ENCODE measurements at places on chromosomes 2 and 18. TPM values are rescaled to one million over a fixed set of nuclear protein-coding genes. Genes with fewer than 3 reads are reported as not detected.
A peak's percentile ranks its signal among the peaks of the same experiment; 100 is the strongest.

- DNase-seq, result no peak
These were observed 289.5 kb upstream of the MMADHC start for GRCh38 chr2:149877074-149877473.

The MYL12A gene
- 2,410 TPM for total RNA-seq

DNA sequence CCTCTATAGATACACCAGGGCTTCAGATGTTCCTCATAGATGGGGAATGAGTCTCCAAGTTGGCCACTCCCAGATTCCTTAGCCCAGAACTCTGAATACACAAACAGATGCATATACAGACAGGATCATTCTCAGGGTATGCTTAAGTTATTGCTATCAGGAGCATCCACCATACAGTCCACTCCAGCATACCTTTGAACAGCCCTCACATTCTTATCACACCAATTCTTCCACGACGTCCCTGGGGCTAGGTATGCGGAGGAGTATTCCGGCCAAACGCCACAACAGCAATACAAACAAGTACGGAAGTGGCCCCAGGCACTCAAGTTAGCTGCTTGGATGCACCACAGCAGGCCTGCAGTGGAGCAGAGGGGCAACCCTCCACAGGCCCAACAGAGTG lies 312.5 kb upstream of the CHAC2 start:
- no peak for DNase-seq

- no peak for DNase-seq
These were observed 159.3 kb upstream of the MYCN start for GRCh38 chr2:15780912-15781574.

The CDH20 gene
- not detected for total RNA-seq

The SERPINB10 gene
- not detected for total RNA-seq

- DNase-seq, result no peak
These were observed 159.7 kb upstream of the BOD1L2 start for GRCh38 chr18:56987236-56987635.

DNA sequence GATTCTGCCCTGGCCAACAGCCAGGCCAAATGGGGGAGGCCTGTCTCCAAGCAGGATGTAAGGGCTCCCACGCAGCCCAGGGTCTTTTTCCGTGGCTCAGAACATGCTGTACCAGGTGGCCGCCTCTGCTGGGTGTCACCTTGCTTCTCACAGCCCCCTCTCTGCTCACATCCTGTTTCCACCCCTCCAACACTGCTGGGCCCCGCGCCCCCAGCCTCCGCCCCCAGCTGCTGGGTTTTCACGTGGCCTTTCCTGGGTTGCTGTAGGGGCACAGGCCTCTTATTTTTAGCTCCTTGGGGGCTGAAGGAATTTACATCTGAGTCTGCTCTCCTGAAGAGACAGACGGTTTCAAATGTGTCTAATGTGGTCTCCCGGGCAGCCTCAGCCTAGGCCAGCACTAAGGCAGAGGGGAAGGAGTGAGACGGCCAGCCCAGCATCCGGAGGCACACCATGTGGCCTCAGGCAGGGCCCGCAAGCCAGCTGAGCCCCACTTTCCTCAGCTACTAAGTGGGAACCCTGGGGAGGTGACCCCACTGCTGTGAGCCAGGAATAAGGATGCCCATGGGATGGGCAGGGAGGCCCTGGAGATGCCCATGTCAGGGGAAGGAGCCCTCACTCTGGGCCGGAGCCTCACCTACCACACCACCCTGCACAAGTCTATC lies 18.7 kb upstream of the DUSP2 start:
- DNase-seq, result no peak

- no peak for DNase-seq
These were observed 29.0 kb upstream of the EPAS1 start for GRCh38 chr2:46268196-46268595.

DNA sequence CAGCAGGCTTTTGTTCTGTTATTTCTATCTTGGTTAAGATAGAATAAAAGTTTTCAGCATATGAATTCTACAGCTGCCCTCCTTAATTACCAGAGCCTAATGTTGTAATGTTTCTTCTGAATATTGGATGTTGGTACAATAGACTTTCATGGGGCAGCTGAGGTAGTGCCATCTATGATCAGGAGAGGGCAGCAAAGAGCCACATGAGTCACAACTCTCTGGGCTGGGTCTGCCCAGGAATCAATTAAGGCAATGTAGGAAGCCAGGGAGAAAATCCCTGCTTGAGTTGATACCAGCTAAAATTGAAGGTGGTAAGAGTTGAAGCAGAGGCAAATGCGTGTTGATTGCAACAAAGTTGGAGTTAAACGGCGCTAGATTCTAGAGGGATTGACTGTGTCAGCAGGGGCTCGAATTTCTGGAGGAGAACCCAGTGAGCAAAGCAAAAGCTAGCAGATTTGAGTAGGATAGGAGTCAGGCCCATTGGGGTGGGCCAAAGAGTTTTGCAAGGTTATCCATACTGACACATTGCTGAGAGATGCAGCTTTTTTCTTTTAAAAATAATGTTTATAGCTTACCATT lies 10.6 kb upstream of the MC5R start:
- DNase-seq, result peak; percentile 38

The HRH4 gene
- total RNA-seq, result 0.33 TPM

DNA sequence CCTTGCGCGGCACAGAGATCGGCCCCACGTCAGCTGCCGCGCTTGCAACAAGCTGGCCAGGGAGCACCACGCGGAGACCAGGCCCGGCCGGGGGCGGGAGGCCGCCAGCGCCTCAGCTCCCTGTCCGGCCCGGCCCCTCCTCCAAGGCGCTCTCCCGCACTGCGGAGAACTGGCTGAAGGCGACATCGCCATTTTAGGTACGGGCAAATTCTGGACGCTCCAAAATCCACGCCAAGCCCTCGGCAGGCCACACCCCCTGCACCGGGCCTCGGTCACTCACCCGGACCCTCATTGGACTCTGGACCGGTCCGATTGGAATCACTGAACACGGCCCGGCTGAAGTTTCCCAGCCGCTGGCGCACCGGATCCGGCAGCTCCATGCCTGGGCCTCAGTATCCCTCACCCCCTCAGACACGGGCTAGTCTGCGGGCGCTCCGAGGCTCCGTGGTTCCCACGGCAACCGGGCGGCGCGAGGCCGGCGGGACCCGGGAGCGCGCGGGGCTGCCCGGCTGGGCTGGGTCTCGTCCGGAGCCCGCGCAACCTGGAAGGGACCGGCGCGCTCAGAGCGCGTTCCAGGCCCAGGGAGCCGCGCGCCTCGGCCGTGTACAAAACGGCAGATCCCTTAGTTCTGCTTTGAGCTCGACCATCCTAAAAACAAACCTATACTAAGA lies at the start of gene TMEM17:
TMEM17 (minus strand) TSS at position 446 of the 671 bp plus-strand sequence; CDS start at position 380, 66 bp downstream.
- peak; percentile 94 for DNase-seq

GRCh38 chr2:235024931-235025773 lies 73.3 kb downstream of the SH3BP4 start:
- no peak for DNase-seq

The LYPD6 gene
- total RNA-seq, result 0.08 TPM

GRCh38 chr2:42865884-42866881 lies 73.8 kb upstream of the HAAO start:
- peak; percentile 66 for DNase-seq

The ACTG2 gene
- total RNA-seq, result 1.6 TPM

DNA sequence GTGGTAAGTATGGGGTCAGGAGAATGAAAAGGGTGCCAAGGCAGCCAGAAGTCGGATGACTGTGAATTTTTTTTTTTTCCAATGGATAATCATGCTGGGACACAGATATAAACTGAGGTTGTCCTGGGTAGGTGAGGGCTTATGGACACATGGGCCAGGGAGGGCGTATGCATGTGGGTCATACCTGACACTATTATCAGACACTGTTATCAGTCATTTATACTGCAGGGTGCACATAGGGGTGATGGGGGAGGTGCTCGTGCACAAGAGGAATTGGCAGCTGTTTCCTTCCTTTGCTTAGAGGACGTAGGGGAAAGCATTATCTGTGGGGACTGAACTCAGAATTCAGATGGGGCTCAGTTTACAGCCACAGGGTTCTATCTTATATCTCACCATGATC lies 10.1 kb downstream of the CTIF start:
- DNase-seq, result no peak

GRCh38 chr2:162828545-162828944 lies 10.0 kb downstream of the KCNH7 start:
- no peak for DNase-seq

The UGT1A5 gene
- total RNA-seq, result not detected

GRCh38 chr2:20400787-20401488 lies 45.9 kb upstream of the RHOB start:
- DNase-seq, result no peak

DNA sequence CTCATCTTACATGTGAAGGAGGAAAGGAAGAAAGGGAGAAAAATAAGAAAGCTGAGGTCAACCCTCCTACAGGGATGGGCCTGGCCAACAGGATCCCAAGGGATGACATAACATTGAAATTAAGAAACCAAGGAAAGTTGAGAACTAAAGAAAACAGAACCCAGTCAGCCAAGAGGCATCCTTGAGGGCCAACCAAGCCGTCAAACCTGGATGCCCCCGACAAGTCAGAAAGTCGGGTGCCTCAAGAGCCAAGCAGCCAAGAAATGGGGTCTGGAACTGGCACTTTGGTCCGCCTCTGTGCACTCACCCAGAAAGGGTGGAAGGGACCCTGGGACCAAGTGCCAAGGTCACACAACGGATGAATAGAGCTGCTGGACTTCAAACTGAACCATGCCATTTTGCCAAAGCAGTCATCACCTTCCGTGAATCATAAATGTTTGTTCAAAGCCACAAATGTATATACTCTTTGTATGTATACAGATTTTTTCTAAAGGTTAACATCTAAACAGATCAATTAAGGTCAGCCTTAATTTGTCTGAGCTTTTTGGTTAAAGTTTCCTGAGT lies 27.0 kb upstream of the PTPN4 start:
- no peak for DNase-seq

The MAP3K19 gene
- not detected for total RNA-seq

- DNase-seq, result no peak
These were observed 46.3 kb downstream of the MEX3C start for GRCh38 chr18:51151185-51151567.

The DLX1 gene
- not detected for total RNA-seq

- DNase-seq, result no peak
These were observed 9.9 kb downstream of the ALPK2 start for GRCh38 chr18:58618822-58619595.

DNA sequence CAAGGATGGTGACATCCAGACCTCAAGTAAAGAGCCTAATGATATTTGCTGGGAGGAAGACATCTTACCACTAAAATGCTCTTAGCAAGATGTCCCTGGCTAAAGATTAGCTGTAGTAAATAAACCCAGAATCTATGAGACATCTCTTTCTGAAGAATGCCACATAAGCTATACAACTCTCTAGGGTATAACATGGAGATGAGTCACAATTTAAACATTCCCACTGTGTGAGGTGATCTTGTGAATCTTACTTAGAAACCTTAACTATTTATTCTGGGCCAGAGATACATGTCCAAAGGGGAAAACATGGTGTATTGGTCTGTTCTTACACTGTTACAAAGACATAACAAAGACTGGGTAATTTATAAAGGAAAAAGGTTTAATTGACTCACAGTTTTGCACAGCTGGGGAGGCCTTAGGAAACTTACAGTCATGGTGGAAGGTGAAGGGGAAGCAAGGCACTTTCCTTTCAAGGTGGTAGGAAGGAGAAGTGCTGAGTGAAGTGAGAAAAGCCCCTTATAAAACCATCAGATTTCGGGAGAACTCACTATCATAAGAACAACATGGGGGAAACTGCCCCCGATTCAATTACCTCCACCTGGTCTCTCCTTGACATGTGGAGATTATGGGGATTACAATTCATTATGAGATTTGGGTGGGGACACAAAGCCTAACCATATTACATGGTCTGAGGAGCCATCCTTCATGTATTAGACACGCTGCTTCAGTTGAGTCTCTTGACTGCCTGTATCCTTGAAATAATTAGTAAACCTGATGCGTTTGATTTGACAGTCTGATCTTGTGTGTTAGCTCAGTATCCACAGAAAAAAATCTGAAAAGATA lies 17.1 kb downstream of the KRCC1 start:
- DNase-seq, result no peak

- DNase-seq, result no peak
These were observed 866.0 kb upstream of the ACVR2A start for GRCh38 chr2:146978577-146979555.

- DNase-seq, result no peak
These were observed 995.2 kb upstream of the CDH2 start for GRCh38 chr18:29171892-29172755.

The ERMN gene
- not detected for total RNA-seq

GRCh38 chr2:210623506-210623905 lies 67.1 kb downstream of the CPS1 start:
- no peak for DNase-seq

The C2orf80 gene
- not detected for total RNA-seq

The MDH1B gene
- 0.69 TPM for total RNA-seq

DNA sequence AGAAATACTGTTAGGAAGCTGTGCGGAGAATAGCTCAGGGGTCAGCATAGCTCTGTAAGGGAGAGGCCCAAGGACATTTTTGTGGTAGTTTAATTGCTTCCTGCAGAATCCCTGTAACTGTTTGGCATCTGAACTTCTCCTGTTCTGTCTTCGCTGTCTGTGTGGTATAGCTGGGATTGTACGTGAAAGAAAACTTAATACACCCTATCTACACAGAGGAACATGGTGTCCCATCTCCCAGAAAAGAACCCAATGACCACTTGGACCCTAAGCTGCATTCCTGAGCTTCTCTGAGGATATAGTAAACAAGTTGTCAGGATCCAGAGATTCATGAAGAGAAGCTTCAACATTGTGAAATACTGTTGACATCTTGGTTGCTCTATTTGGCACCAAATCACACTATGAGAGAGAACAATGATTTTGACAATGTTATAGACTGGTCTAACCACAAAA lies 81.3 kb downstream of the CDC42EP3 start:
- no peak for DNase-seq

The CD302 gene
- total RNA-seq, result 17.2 TPM

The TMEM169 gene
- total RNA-seq, result 0.25 TPM

DNA sequence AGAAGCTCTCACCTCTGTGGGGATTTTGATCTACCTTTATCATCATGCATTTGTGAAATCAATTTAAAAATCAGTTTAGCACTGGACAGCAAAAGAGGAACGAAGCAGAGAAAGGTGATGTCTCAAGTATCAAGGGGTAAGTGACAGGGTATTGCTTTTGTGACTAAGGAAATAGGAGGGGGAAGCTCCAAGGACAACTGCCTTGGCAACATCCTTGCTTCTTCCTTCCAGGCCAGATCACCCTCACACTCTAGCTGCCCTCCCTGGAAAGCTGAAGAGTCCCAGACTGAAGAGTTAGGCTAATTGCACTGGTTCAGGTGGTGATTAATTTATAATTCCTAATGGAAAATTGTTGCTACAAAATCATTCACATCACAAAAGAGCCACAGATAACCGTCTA lies 859.1 kb upstream of the ACVR2A start:
- no peak for DNase-seq

- no peak for DNase-seq
These were observed 427.5 kb downstream of the LRATD1 start for GRCh38 chr2:15059870-15060512.

Measured in left ventricle myocardium inferior (tissue), 1 donor.